ENCODE measurements at places on chromosomes 11 and 22. TPM values are rescaled to one million over a fixed set of nuclear protein-coding genes. Genes with fewer than 3 reads are reported as not detected.

Gene MYO18B
- 0.22 TPM for total RNA-seq

DNA sequence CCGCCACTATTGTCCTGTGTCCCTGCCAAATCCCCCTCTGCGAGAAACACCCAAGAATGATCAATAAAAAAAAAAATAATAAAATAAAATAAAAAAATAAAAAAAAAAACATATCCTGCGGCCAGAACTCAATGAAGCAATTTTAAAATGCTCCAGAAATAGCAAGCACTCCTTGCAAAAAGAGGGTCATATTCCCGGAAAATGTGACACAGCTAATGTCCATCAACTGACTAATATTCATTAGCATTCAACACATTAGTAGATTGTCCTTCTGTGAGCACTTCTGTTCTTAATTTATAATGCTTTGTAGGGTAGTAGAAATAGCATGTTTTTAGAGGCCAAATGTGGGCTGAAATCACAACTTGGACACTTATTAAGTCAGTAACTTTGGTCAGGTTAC is 252.3 kb upstream of the SESN3 start:
- no peaks in the 10 kb centered on the region for H3K36me3 ChIP-seq
- H3K4me3 ChIP-seq, result no peak overlapping the region
- H3K27me3 ChIP-seq, result no peaks in the 10 kb centered on the region

DNA sequence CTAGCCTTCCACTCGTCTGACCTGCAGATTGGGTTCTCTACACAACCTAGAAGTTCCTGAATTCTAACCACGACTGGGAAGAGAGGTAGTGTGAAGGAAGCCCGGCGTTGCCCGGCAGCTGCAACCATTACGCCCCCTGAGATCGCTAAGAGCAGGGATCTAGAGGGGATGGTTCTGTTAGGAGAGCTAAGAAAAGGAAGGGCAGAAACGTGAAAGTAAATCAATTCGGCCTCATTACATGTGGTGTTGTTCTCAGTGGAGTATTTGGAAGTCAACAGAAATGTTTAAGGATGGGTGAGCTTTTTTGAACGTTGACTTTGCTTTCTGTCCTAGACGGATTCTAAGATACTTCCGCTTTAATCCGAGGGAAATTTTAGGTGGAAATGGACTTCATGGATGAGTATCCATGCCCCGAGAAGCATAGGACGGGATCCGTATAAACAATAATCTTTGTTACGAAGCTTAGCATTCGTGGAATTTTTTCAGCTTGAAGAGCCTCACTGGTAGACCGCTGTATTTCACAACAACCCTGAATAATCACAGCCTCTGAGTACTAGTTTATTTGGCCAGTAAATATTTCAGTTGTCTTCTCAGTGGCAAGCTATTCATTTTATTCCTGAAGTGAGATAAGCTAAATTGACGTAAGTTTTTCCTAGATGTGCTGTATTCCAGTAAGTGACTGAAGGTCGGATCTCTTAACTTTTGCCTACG is 629 bp downstream of the ATP5MG start:
- H3K36me3 ChIP-seq, result peaks cover 21% of the 10 kb centered on the region
- peaks cover 68% of the 10 kb centered on the region for H3K4me1 ChIP-seq
- H3K27ac ChIP-seq, result peak overlapping the region; percentile 98
- H3K4me3 ChIP-seq, result peak overlapping the region; percentile 97

GRCh38 chr11:93000511-93001476 is 31.3 kb downstream of the MTNR1B start:
- H3K4me1 ChIP-seq, result no peaks in the 10 kb centered on the region
- no peak for DNase-seq
- H3K27me3 ChIP-seq, result peaks cover 3% of the 10 kb centered on the region
- H3K27ac ChIP-seq, result no peak overlapping the region

Gene C22orf42
- not detected for total RNA-seq

Gene KBTBD3
- 7.0 TPM for total RNA-seq

GRCh38 chr22:28426346-28427132 is 253.1 kb downstream of the TTC28 start:
- DNase-seq, result no peak
- no peaks in the 10 kb centered on the region for H3K4me1 ChIP-seq
- peaks cover 1% of the 10 kb centered on the region for H3K27me3 ChIP-seq
- H3K4me3 ChIP-seq, result no peak overlapping the region
- no peaks in the 10 kb centered on the region for H3K36me3 ChIP-seq

GRCh38 chr11:74634537-74634936 is 42.2 kb downstream of the POLD3 start:
- no peak overlapping the region for H3K4me3 ChIP-seq
- H3K4me1 ChIP-seq, result peaks cover 13% of the 10 kb centered on the region
- no peak for DNase-seq
- H3K36me3 ChIP-seq, result peaks cover 71% of the 10 kb centered on the region
- no peaks in the 10 kb centered on the region for H3K27me3 ChIP-seq

Gene FLRT1
- total RNA-seq, result 0.36 TPM

DNA sequence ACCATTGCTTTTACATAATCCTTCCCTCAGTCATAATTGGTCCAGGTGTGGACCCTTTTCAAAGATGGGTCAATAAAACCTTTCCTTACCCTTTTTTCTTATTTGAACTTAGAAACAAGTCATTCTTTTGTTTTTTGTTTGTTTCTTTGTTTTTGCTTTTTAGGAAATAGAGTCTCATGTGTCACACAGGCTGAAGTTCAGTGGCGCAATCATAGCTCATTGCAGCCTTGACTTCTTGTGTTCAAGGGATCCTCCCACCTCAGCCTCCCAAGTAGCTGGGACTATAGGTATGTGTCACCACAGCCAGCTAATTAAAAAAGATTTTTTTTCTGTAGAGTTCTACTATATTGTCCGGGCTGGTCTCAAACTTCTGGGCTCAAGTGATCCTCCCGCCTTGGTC is 9.4 kb upstream of the PHOX2A start:
- H3K4me1 ChIP-seq, result no peaks in the 10 kb centered on the region
- no peak overlapping the region for H3K4me3 ChIP-seq
- H3K27me3 ChIP-seq, result peaks cover 17% of the 10 kb centered on the region
- no peak overlapping the region for H3K27ac ChIP-seq
- H3K36me3 ChIP-seq, result no peaks in the 10 kb centered on the region

- H3K27me3 ChIP-seq, result no peaks in the 10 kb centered on the region
- H3K4me3 ChIP-seq, result peak overlapping the region; percentile 85
- no peak overlapping the region for H3K27ac ChIP-seq
- peaks cover 30% of the 10 kb centered on the region for H3K4me1 ChIP-seq
- DNase-seq, result peak; percentile 77
These were observed 1.7 kb downstream of the SMTN start for GRCh38 chr22:31082606-31083376.

All from activated CD4-positive, alpha-beta memory T cell treated with anti-CD3 and anti-CD28 coated beads for 36 hours (primary cell).